ENCODE measurements at places on chromosomes 12 and 14.

GRCh38 chr12:2804393-2805142 is 7.9 kb upstream of the ITFG2 start:
- DNase-seq = peak; percentile 10

DNA sequence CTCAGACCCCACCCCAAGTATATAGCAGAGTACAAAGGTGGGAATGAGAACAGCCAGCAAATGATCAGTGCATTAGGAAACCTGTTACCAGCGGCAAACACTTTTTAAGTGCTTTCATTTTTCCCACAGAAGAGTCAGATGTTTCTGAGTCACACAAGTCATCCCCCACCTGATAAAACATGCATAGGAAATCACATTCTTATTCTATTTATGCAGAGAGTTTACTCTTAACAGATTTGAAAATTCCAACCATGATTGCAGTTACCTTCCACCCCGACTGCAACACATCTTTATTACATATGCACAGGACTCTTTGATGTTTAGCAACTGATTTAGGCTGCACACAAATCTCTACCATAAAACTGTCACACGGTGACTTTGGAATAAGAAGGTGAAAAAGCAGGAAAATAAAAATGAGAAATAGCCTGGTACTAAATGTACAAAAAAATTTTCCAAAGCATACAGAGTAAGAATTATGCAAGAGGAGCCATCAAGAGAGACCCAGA is 236.4 kb downstream of the PAWR start:
- no peak for DNase-seq

DNA sequence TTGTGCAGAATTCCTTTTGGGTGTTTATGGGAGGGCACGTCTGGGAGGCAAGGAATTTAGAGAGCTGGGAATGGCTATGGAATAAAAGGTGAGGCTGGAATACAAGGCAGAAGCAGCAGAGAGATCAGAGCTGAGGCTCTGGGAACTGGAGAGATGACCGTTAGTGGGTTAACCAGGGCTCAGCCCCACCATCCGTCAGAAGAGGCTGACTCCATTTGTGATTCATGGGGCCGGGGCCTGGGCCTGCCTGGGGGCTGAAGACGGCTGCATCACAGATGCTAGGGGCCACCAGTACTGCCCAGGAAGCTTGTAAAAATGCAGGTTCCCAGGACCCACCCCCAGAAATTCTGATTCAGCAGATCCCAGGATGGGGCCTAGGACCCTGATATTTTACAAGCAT is 398.1 kb downstream of the MED13L start:
- no peak for DNase-seq

DNA sequence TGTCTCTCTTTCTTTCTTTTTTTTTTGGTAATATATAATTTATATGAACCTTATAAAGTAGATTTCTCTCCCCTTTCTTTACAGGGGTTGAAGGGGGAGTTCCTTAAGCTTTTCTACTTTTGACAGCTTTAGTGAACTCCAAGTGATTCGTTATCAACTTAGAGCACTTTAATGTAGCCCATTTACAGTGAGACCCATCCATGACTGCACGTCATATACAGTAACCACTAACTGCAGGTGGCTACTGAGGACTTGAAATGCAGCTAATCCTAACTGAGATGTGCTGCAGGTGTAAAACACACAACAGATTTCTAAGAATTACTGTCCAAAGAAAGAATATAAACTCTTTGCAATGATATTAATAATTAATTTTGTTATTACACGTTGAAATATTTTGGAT is 582 bp downstream of the LRRIQ1 start:
- no peak for DNase-seq

GRCh38 chr14:54354096-54354495 is 42.7 kb upstream of the CDKN3 start:
- DNase-seq = no peak

GRCh38 chr12:11729439-11730150 is 80.1 kb downstream of the ETV6 start:
- DNase-seq = no peak

GRCh38 chr14:105926373-105927095 is 400.2 kb downstream of the TMEM121 start:
- DNase-seq = no peak

DNA sequence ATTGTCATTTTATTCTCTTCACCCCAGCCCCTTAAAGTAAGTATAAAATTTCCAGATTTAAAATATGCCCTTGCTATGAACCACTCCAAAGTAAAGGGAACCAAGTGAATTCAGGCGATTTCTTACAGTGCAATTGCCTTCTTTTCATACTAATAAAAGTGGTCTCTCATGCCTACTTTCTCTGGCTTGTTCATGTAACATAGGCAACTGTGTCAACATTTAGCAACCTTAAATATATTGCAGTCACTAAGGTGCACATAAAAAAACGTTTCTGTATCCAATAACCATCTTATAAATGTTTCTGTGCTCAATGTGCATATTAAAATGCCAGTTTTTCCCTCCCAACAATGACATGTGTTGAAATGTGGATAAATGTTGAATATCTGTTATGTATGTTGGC is 271.6 kb upstream of the DCN start:
- no peak for DNase-seq

DNA sequence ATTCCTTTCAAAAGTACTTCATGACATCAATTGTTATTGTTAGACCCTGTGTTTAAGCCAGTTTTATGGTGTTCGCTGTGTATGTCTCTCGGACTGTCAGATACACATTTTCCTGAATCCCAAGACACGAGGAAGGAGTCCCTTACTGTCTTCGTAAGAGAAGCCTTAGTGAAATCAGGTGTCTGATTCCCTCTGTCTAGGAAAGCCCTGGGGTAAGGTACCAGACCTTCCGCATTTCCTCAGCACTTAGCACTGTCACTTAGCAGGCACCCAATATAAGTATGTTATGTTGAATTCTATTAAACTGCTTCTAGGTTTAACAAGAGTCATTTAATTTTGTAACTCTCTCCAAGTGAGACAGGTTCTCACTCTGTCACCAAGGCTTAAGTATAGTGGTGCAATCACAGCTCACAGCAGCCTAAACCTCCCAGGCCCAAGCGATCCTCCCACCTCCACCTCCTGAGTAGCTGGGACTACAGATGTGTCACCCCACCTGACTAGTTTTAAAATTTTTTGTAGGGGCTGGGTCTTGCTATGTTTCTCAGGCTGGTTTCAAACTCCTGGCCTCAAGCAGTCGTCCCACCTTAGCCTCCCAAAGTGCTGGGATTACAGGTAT is 111.0 kb downstream of the BBS10 start:
- DNase-seq = no peak

GRCh38 chr14:21066882-21067502 is 3.1 kb upstream of the ARHGEF40 start:
- DNase-seq = no peak

GRCh38 chr14:106459971-106460730 is 933.8 kb downstream of the TMEM121 start:
- DNase-seq = no peak

DNA sequence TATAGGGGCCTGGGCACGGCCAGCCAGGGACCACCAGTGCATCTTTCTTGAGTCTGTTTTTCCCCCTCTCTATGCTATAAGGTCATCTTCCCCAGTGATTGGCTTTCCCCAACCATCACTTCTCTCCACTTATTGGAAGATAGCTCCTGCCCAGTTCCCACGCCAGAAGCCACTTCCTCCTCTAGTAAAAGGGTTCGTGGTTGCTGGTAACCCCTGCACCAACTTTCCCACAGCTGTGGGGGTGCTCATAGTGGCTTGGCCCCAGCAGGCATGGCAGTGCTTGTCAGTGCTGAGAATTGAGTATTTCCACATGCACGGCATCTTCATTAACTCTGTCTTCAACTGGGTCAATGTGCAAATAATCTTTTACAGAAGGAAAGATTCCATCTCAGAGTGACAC is 215.4 kb downstream of the FOXN3 start:
- no peak for DNase-seq

DNA sequence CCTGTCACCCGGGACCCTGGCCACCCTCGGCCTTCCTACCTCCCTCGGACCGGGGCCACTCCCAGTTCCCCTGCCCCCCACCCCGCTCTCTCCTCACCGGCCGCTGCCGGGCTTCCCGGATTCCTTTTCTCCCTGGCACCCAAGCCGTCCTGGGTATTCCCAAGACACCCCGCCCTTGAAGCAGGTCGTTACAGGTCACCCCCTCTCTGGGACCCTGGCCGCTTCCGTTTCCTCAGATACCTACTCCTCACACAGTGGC is 493 bp downstream of the NUMB start:
- no peak for DNase-seq

DNA sequence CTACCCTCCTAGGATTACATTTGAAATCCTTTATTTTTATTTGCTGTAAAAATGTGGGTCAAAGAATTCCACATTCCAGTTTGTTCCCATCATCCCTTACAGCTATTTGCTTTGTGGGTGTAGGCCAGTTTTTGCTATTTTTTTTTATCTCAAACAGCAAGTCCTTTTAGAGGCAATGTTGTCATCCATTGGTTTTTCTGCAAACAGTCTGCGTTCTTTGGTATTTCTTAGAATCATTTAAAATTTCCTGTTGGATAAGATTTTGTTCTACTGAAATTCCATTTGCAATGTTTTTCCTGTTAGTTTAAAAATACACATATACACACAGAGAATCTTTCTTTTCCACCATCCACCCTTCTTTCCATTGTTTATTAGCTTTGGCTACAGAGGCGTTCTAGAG is 53.3 kb upstream of the STK38L start:
- DNase-seq = no peak

- DNase-seq = no peak
Observed at GRCh38 chr12:114933428-114934160, 249.6 kb upstream of the TBX3 start.

DNA sequence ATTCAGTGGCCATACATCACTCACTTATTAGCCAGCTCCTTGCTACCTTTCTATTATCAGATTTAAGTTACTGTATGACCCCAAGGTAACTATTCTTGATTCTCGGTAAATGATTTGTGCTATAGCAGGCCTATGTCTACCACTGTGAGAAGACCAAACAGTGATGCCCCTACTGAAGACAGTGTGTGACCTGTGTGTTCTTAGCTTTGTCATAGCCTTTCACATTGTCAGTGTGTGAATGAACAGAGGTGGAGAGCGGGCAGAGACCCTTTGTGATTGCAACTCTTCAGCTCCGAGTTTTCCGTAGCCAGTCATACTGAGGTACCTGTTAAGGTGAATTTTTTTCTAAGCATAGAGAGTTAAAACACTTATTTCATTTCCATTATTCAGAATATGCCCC is 294.0 kb downstream of the LRFN5 start:
- no peak for DNase-seq

DNA sequence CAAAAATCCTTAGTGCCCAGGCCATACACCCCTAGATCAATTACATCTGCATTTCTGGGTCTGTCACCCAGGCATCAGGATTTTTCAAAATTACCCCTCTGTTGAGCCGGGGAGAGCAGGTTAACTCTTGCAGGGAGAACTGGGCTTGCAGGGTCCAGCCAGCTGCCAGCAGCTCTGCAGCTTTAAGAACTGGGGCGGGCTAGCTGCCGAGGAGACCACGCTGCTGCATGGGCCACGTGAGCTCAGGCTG is at the start of gene DGLUCY:
Gene DGLUCY, plus strand, starts transcription at position 245 of the 250 bp plus-strand sequence. CDS start 46,222 bp downstream, outside the sequence.
- DNase-seq = no peak

- no peak for DNase-seq
Observed at GRCh38 chr12:101619858-101620761, 25.3 kb downstream of the MYBPC1 start.

- DNase-seq = peak; percentile 91
Observed at GRCh38 chr12:49828133-49829091, at the start of gene NCKAP5L. TSS of gene NCKAP5L (minus strand) at chr12:49828413. CDS start at chr12:49804044, 24,369 bp downstream.

GRCh38 chr12:15157269-15157671 is 63.9 kb downstream of the RERG start:
- no peak for DNase-seq

- no peak for DNase-seq
Observed at GRCh38 chr14:71022939-71023338, 115.7 kb downstream of the PCNX1 start.

- no peak for DNase-seq
Observed at GRCh38 chr12:44847888-44848702, 28.0 kb downstream of the NELL2 start.

DNA sequence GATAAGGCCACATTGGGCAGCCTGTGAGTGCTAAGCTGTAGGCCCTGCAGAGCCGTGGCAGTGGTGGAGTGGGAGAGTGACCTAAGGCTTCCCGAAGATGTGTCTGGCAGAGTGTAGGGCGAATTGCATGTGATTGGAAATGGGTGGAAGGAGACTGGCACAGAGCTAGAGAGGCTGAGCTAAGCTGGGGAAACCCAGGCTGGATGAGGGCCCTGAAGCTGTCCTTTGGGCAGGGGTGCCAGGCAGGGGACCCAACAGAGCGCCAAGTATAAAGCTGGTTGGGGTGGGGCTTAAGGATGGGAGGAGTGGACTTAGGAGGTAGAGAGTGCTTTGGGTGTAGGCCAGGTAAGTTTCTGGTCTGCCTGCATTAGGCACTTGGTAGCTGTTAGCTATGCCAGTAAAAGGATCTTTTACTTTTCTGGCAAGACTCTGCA is 47.9 kb downstream of the WDR20 start:
- DNase-seq = no peak

DNA sequence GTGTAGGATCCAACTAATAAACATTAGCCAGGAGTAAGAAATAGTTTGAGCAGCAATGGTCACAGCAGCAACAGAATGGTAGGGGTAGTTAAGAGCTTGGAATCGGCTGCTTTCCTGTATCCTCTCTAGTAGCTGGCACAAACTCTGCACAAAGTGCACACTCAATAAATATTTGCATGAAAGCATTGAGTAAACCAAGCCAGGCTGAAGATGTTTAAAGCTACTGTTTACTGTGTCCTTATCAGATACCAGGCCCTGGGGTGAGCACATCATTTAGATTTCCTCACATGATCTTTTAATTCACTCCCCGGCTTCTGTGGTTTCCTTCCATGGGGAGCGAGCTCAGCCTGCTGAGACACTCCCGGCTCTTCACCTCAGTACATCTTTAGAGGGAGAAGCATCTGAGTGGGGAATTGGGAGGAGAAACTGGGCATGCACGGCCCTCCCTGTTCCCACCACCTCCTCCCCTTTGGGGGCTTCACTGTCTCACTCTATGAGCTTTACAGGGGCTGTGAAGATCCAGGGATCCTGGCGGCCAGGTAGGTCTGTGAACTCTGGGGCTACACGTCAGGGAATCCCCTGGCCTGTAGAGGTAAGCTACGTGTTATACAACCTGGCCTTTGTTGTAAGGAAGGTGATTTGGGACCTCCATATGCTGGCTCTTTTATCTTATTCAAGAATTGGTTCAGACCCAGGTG is 107.2 kb upstream of the VASH1 start:
- no peak for DNase-seq

DNA sequence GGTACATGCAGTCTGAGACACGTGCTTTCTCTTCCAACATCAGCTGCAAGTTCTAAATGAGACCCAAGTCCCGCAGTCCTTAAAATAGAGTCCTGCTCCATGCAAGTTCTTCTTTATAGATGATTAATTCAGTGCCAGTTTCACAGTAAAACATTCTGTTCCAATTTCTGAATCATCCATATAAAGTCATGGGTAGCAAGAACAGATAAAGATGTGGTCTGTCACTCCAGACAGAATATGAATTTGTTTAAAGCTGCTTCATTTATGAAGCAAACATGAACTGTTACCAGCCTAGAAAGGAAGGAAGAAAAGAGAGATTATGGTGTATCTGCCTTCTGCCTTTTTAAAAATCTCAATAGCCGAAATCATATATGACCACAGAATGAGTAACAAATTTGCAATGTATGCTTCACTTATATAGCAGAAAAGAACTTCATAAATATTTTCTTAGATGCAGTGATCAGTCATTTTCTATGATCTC is 83.3 kb downstream of the KITLG start:
- no peak for DNase-seq
